Activated CD8-positive, alpha-beta memory T cell treated with anti-CD3 and anti-CD28 coated beads, Interleukin-2, amount 10 ng/mL, durations not matched to agents 7 days and 5 days (primary cell): ENCODE measurements at places on chromosomes 13 and 19. TPM values are rescaled to one million over a fixed set of nuclear protein-coding genes. Genes with fewer than 3 reads are reported as not detected.

- no peak for DNase-seq
Measured at GRCh38 chr13:64847767-64848166, 2382.4 kb downstream of the PCDH9 start.

GRCh38 chr13:50757008-50757407 lies 86.5 kb downstream of the DLEU7 start:
- no peak for DNase-seq

DNA sequence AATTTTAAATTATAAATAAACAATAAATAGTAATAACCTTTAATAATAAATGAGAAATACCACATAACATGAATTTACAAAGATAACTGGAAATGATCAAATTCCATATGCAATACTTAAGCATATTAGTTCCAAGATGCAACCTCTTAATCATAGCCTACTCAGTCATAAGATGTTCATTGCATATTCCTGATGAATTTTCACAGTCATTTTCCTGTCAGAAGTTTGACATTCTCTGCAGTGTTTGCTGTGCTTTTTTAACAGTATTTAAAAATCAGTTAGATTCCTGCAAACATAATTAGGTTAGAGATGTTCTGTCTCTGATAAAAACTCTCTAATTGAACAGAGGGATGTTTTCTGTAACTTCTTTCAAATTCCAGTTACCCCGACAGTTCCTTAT lies 28.6 kb upstream of the HTR2A start:
- no peak for DNase-seq

Gene BEST2
- total RNA-seq = not detected
